Aorta (tissue), 5 donors: ENCODE measurements at places on chromosomes 3 and 15. TPM values are rescaled to one million over a fixed set of nuclear protein-coding genes. Genes with fewer than 3 reads are reported as not detected.

Gene SERINC4
- total RNA-seq, result not detected

DNA sequence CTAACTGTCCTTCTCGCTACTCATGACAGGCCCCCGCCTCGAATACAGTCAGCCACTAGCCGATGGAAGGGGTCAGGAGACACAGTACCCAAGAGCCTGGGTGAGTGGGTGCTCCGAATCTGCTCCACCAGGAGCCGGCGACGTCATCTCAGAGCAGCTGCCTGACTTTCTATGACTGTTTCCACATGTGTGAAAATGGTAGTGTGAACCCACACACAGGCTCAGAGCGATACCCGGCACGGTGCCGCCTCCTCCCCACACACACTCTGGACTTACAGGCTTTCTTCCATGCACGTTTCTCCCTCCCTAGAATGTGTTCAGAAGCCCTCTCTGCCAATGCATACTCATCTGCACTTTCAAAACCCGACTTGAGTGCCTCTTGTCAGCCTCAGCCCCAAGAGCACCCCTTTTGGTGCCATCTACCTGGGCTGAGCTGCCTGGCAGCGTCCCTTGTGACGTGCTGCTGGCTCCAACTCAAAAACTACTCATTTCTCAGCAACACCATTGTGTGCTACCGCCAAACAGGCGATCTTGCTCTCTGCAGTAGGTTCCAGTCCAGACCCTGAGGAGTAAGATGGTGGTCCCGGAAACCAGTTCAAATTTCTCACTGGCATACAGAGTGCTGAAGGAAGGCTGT lies 29.7 kb downstream of the VGLL4 start:
- H3K27me3 ChIP-seq, result no peaks in the 10 kb centered on the region
- no peak overlapping the region for H3K27ac ChIP-seq
- no peak overlapping the region for H3K4me3 ChIP-seq
- H3K36me3 ChIP-seq, result no peaks in the 10 kb centered on the region
- no peaks in the 10 kb centered on the region for H3K4me1 ChIP-seq

GRCh38 chr3:146470425-146470990 lies 1.1 kb upstream of the PLSCR2 start:
- no peak for DNase-seq
- no peak overlapping the region for H3K27ac ChIP-seq
- no peaks in the 10 kb centered on the region for H3K36me3 ChIP-seq
- H3K27me3 ChIP-seq, result no peaks in the 10 kb centered on the region
- H3K4me3 ChIP-seq, result no peak overlapping the region

DNA sequence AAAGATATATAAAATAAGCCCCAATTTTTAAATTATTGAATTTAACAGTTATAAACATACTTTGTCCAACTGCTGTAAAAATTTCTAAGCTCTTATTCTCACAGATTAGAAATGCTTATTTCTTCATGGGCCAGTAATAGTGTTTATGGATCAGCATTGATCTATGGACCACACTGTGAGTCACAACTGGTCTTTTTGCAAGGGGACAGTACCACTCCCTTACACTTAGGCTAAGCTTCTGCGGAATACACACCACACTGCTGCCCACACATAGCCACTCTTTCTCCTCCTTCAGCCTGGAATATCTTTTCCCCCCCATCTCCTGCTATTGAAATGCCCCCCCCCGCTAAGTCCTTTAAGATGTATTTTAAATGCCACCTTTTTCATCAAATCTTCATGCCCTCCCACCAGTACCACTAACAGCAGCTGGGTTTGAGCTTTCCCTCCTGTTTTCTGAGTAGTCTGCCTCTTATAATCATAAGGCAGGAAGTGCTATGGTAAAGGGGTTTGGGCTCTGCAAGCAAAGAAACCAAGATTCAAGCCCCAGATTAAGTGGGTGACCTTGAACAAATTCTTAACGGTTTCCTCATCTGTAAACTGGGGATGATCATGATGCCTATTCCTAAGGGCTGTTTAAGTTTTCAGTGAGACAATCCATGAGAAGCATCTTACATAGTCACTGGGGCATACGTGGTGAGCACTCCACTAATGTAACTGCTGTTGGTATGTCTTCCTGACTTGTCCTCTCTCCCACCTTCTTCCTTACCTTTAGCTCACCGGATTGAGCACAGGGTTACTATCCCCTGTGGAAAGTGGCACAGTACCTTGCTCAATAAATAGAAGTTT lies 69.2 kb downstream of the DCUN1D1 start:
- no peaks in the 10 kb centered on the region for H3K36me3 ChIP-seq
- no peak overlapping the region for H3K4me3 ChIP-seq
- DNase-seq, result no peak
- no peaks in the 10 kb centered on the region for H3K4me1 ChIP-seq
